ENCODE measurements at places on chromosomes 3 and 15.

- DNase-seq, result no peak
Measured at GRCh38 chr3:177362626-177363025, 165.3 kb upstream of the TBL1XR1 start.

GRCh38 chr3:190617185-190617584, 103.3 kb downstream of the IL1RAP start:
- DNase-seq, result no peak

GRCh38 chr3:130393594-130393993, 48.1 kb downstream of the COL6A5 start:
- no peak for DNase-seq

GRCh38 chr3:75337226-75337900, 326.8 kb upstream of the FRG2C start:
- no peak for DNase-seq

Data from stimulated activated CD4-positive, alpha-beta T cell treated with anti-CD3 and anti-CD28 coated beads, TNF-alpha, amount 100 ng/mL, for 24 hours (primary cell).